Head of caudate nucleus (tissue), 42 donors: ENCODE measurements at places on chromosomes 4 and X.

- DNase-seq = no peak
Observed at GRCh38 chrX:7586126-7586525, 256.8 kb upstream of the VCX start.

DNA sequence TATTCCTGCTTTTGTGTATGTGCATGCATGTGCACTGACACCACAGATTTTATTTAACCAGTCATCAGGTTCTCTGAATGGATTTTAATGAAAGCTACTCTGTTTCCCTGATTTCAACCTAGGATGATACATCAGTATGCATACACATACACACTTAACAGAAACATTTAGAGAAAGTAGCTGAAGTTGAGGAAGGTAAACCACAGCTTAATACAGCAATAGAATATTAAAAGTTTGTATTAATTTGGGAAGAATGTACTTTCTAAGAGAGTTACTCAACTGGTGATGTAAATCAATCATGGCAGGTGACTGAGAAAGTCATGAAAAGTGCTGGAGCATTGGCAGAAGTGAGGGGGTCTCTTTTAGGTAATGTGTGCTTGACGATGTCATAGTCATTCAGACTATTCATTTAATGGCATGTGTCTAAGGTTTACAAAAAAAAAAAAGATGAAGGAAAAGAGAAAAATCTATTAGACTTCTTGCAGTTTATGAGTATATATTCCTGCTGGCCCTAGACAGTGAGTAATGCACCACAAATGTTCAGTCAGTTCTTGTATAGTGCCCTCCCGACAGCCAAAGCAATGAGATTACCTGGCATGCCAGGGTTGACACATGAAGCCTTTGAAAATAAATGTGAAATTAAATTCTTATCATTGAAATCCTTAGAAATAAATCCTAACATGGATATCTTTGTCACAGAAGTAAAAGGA is 187.6 kb downstream of the RAPGEF2 start:
- DNase-seq = no peak

GRCh38 chr4:111388561-111388960 is 756.7 kb upstream of the FAM241A start:
- DNase-seq = no peak

- no peak for DNase-seq
Observed at GRCh38 chr4:102639598-102639997, 121.2 kb downstream of the MANBA start.

DNA sequence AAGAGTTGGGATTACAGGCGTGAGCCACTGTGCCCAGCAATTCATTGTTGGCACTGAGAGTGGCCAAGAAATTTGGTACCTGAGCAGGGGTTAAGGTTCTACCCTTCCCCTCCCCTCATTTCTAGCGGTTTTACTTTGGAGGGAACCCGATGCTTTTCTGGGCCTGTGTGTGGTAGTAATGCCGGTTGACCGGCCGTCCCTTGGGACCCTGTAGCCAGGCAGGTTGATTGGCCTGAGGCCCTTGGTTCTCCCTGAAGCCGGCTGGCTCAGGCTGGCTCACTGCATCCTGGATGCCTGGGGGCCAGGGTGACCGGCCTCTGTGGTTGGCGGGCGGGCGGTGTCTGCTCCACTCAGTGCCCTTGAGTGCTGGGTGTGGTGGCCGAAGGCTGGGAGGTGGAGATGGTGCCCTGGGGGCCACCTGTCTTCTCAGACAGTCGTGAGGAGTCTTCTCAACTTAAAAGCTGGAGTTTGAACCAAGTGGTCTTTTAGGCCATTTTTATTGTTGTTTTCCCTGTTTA is 45.6 kb downstream of the RGS12 start:
- DNase-seq = no peak

DNA sequence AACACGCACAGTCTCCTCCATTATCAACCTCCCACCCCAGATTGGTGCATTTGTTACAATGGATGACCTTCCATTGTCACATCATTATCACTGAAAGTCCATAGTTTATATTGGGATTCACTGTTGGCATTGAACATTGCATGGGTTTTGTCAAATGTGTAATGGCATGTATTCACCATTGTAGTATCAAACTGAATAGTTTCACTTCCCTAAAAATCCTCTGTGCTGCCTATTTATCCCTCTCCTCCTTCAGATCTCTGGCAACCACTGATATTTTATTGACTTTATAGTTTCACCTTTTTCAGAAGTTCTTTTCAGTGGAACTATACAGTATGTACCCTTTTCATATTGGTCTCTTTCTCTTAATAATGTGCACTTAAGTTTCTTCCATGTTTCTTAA is 1565.4 kb downstream of the PCDH18 start:
- DNase-seq = no peak

DNA sequence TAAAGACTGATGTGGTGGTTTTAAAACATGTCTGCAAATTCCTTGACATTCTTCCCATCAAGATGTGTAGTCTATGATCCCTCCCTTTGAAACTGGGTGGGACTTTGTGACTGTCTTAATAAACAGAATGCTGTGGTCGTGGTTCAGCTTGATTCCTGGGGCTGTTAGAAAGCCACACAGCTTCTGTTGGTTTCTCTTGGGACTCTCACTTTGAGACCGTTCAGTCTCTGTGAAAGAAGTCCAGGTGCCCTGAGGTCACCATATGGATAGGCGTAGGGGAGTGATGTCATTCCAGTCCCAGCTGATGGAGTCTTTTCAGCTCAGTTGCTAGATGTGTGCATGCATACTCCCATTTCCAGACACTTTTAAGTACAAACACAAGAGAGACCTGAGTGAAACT is 216.6 kb downstream of the KDR start:
- DNase-seq = no peak

- no peak for DNase-seq
Observed at GRCh38 chrX:16155581-16156096, 11.6 kb upstream of the MAGEB17 start.

DNA sequence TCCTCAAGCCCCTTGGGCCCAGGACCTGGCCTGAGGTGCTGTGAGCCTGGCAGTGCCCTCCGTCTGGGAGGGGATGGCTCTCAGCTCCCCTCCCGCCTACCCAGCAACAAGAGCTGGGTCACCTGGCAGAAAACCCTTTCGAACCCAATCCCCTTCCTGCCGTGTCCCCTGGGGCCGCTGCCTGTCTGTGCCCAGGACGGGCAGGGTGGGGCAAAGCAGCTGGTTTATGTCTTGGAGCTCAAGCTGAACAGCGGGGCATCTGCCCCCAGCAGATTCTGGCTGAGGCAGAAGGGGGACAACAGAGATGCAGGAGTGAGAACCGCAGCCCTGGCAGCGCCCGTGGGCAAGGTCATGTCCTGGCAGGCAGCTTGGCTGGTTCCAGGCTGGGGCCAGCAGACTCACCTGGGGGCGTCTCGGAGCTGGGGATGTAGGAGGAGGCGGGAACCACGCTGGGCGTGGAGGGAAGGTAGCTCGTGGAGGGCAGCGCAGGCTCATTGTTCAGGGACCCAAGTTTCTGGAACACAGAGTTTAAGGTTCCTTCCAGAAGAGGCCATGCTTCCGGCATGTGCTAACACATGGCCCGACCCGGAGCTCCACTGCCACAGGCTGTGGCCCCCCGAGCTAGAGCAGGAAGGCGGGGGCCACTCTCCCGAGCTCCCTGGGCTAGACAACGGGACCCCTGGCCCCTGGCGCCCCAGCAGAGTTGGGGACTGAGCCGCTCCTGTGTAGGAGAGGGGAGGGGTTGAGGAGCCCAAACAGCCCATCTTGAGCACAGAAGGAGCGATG is 24.2 kb downstream of the NELFA start:
- DNase-seq = no peak

DNA sequence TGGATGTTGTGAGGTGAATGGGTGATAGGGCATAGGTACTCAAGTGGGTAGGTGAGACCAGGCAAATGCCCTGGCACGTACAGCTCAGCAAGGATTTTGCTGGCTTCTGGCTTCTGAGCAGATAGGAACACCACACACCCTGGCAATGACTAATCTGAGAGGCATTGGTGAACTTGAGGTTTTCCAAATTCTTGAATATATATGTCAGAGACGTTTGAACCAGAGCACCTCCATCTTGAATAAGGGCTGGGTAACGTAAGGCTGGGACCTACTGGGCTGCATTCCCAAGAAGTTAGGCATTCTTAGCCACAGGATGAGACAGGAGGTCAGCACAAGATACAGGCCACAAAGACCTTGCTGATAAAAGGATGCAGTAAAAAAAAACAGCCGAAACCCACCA is 204.5 kb downstream of the NLGN4X start:
- no peak for DNase-seq

DNA sequence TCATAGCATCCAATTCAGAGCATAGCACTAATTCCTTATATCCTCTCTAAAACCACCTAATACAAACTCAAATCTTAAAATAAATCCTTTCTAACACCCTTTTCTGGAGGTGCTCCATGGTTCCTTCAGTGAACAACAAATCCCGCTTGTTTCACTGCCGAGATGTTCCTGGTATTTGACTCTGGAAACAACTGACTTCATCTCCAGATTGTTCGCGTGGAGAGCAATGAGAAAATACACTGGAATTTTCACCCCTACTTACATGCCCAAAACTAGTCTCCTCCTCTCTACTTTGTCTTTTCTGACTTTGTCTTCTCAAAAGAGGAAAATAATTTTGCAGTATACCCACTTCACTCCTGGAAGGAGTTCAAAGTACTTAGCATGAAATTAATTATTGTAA is 129.0 kb downstream of the PLS3 start:
- DNase-seq = no peak
